ENCODE measurements at places on chromosomes 2 and 18.
A peak's percentile ranks its signal among the peaks of the same experiment; 100 is the strongest.

GRCh38 chr2:66699793-66700676 lies 265.1 kb downstream of the MEIS1 start:
- DNase-seq, result no peak

DNA sequence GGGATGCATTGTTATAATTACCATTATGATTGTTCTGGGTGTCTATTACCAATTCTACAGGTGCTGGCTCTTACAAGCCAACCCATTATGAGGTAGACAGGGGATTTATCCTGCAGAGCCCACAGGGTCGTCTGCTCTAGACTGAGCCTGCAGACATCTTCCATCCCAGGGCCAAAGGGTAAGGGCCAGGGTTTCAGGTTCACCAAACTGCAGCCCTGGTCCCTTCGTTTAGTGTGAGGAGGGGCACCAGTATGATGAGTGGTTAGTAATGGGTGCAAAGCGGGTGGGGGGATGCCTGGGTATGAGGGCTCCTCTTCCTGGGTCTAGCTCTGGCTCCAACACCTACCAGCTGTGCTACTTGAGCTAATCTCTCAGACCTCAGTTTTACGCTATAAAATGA lies 1.2 kb upstream of the ARID5A start:
- DNase-seq, result no peak

- peak; percentile 31 for DNase-seq
Observed at GRCh38 chr2:177165721-177166711, 46.6 kb upstream of the HNRNPA3 start.

DNA sequence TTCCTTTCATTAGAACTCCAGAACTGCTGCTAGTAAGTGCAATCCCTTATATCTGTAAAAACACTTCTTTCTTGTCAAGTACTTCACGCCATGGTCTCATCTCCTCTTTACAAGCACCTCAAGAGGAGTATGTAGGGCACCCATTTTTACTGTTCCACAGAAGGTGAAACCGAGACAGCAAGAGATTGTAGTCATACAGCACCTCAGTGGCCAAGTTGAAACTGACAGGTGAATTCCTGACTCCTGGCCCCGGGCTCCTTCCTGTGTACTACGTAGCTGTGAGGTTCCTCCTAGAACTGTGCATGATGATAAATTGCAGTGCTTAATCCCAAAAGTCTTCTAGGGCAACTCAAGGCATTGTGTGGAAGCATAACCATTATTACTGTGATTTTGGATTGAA lies 131.5 kb upstream of the MEIS1 start:
- DNase-seq, result no peak

DNA sequence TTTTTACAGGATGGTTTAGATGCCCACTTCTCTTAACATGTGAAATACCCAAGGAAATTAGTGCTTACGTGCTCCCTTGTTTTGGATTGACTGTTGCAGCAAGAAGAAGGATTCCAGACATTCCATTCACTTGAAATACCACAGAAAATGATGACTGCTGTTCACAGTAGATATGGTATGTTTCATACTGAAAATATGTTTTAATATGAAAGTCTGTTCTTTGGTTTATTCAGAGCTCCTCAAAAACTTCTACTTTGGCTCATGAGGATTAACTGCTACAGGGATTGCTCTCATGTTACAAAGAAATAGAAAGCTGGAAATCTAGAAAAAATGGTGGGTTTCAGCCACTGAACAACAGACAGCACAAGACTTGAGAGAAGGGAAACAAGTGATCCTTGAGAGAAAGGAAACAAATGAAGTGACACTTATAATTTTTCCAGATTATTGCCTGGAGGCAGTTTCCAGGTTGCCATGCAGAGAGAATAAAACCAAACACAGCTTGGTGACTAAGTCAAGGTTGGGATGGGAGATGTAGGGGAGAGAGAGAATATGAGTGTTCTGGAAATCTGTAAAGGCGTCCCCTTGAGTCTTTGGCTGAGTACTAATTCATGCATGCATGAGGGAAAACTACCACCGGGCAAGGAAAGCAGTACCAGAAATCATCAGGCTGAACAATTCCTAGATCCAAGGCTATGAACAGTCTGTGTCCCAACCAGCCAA lies 348.1 kb downstream of the CLIP4 start:
- no peak for DNase-seq

DNA sequence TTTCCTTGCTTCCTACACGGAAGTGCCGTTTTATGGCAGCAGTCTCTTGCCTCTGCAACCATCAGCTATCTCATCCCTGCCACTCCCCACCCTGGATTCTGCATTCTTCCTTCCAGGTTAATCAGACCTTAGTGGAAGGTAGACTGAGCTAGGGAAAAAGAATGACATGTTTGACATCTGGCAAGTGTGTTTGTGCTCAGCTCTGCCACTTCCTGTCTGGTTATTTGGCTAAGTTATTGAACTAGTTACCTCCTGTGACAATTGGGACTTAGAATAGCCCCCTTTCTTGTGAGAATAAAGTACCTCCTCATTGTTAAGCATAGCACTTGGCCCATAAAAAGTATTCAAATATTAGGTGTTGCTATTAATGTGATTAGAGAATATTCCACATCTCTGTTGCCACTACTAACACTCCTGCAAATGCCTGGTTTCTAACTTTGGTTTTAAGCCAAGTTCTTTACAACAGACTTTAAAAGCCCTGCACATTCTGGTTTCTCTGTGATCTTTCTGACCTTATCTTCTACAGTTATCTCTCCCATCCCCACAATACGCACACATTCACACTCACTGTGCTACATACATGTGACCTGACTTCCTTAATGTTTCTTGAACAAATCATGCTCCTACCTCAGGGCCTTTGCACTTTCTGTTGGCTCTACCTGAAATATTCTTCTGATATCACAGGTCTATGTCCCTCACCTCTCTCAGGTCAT lies 10.8 kb upstream of the MAPRE2 start:
- DNase-seq, result peak; percentile 67

DNA sequence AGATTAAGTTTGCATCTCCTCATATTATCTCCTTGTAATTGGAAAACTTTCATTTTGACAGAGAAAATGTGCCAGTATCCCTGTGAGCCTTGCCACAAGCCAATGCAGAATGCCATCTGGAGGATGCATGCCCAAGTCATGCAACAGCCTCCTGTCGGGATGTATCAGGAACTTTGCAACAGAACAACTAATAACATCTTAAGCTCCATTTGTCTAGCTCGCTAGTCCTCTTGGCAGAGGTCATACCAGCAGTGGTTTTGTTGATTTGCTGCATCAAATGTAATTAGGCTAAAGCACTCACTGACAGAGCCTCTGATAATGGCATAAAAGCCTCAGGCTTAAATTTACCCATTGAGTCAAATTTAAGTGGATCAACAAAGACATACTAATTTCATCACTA lies 125.8 kb downstream of the UBE2E3 start:
- no peak for DNase-seq

DNA sequence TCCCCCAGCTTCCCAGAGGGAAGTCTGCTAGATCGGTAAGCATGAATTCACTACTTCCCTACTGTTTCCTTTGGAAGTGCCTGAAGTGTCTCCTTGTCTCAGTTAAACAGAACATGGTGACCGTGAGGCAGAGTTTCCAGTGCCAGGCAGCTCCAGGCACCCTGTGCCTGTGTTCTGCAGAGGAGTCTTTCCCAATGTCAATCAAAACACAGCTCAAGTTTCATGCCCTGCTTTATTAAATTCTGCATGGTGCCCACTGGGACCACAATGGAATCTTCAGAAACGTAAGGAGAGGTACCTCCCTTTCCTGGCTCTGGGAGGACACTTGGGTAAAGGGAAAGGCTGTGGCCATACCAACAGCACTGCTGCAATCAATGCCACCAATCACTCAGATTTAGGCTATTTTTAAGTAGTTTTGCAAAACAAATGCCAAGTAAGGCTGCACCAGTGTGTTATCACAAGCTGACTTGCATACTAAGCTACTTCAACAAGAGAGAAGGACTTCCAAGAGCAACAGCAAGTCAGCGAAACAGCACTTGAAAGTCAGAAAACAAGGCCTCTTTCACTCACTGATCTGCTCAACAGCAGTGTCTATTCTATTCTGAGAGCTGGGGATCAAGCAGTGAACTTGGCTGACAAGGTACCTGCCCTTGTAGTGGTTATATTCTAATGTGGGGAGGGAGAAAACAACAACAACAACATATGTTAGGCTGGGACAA lies 14.9 kb downstream of the LPIN2 start:
- DNase-seq, result no peak

DNA sequence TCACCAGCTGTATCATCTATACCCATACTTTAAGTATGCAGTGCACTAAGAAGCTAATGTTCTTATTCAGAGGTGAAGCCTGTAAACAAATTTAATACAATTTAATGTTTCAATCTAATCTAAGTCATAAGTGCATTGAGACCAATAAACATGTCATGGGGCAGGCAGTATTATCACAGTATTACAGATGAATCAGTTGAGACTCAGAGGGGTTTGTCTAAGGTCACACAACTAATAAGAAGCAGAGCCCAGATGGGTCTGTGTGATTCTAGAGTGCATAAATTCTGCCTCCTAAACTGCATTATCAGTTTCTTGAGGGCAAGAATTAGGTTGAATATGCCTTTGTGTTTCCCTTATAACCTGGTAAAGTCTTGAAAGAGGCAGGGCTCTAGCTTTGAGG lies 140.9 kb upstream of the RNF152 start:
- DNase-seq, result no peak

- peak; percentile 95 for DNase-seq
Observed at GRCh38 chr2:234290671-234291070, 206.2 kb downstream of the ARL4C start.

GRCh38 chr2:10056439-10056838 lies 13.1 kb downstream of the KLF11 start:
- DNase-seq, result no peak

DNA sequence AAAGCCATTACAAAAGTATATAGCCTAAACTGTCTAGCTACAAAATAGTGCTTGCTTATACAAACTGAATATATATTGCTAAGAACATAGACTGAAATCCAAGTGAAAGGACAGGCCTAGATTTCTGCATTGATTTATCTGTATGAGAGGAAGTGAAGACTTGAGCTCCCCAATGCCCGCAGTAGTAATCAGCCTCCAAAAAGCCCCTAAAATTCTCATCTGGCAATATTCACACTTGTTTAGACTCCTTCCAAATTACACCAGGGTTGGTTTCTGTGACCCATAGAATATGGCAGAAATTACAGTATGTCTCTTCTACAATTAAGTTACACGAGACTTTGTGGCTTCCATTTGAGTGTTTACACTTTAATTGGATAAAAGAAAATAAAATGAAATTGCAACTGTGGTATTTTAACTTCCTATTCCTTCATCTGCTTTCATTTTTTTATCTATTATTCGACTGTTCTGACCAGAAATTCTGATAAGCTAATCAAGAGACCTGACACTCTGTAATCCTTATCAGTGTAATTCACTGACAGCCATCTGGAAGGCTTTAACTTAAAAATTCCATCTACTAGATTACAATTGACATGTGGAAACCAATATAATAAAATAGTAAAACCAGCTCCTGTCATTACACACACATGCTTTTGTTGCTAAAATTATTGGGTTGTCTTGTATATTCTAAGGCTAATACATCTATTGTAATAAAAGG lies 21.1 kb downstream of the ABCB11 start:
- no peak for DNase-seq

GRCh38 chr2:214019973-214020345 lies 390.9 kb upstream of the VWC2L start:
- no peak for DNase-seq

DNA sequence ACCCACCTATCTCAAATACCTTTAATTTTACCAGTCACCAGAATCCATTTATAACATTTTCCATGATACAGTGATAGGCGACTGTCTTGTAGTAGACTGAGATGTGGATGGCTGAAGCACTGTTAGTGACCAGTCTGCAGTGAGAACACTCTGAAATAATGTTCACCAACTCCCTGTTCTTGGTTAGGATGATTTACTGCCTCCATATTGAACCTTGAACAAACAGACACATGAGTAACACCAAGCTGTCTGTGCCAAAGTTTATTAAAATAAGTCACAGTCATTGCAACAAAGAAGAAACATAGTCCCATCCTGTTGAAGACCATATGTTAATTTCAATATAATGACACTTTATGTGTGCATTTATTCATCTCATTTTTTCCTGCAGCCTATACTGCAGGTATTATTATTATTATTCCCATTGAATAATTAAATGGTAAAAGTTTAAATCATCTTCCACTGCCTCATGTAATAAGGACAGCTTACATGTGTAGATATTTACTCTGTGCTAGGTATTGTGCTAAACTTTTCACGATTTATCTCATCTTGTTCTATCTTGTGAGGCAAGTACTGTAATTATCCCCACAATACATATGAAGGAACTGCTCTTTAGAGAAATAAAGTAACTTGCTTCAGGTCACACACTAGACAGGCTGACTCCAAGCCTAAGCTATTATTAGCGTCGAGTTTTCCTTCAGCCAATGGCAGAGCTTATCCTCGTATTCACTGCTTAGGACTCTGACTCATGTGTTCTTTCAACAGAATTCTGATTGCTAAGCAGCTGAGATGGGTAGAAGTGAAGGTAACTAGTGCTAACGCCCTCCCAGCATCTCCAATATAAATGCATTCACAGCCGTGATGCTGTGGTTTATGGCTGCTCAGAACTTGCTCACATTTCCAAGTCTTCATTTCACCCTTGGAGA lies 62.5 kb downstream of the ONECUT2 start:
- no peak for DNase-seq

DNA sequence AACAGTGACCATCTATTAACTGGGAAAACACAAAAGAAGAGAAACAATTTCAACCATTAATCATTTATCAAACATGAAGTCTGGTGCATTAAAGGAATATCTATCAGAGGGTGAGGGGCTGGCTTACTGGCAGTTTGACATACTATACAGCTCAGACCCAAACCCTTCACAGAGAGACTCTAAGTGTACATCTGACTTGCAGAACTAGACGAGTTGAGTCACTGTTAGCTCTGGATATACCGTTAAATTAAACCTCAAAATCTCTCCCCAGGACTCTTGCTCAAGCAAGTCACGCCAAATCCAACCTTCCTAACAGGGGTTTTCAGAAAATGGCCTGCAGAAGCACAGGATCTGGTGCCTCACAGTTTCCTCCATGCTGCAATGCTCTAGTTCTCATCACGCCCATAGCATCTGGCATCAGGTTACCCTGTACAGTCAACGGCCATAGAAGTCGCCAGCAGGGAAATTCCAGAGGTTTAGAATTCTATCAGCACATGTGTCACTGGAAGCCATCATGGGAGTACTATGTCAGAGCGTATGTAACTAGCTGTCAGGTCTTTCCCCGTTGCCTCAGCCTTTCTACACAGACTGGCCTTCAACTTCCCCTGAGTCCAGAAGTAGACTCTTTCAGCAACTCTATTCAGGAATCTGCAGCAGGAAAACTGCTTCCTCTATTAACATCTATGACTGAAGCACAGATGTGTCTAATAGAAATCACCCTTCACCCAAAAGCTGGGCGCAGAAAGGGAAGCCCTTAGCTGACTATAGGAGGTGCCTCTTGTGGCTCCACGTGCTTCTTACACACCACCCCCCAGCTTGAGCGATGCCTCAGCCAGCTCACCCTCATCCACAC lies 9.3 kb downstream of the TGOLN2 start:
- DNase-seq, result no peak

GRCh38 chr2:166138144-166138543 lies 10.3 kb upstream of the SCN1A start:
- no peak for DNase-seq
